ENCODE measurements at places on chromosomes 4 and X.

DNA sequence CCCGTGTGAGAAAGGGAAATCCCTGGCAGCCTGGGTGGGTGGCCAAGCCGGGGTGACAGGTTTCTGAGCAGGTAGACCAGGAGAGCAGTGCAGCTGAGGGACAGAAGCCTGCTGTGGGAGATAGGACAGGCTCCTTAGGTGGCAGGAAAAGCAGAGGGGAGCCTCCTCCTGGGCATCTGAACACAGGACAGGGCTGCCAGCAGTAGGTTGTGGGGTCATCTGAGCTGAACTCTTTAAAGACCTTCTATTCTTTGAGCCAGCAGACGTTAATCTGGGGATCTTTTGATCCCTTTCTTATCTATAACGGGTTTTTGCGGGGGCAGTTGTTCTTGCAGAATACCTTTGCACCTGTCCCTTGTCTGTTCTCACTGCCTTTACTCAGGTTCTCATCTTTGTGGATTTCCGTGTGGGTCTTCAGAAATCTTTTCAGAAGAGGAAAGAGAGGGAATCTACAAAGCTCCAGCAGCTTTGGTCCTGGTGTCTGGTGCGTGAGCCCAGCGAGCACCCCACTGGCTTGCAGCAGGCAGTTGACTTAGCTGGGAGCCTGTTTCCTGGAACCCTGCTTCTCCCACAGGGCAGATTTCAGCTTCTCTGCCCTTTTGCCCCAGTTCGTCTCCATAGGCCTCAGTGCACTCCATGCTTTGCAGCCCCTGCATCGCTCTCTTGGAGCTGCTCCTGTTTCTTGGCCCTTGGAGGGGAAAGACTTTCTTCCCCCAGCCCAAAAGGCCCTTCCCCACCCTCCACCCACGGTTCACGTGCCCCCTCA lies 35.8 kb upstream of the TADA2B start:
- DNase-seq = no peak

GRCh38 chr4:147731580-147732517 lies at the start of gene ARHGAP10:
Gene ARHGAP10, plus strand, starts transcription at chr4:147732088. Its CDS starts 214 bp downstream, at chr4:147732302.
- DNase-seq = peak; percentile 58

DNA sequence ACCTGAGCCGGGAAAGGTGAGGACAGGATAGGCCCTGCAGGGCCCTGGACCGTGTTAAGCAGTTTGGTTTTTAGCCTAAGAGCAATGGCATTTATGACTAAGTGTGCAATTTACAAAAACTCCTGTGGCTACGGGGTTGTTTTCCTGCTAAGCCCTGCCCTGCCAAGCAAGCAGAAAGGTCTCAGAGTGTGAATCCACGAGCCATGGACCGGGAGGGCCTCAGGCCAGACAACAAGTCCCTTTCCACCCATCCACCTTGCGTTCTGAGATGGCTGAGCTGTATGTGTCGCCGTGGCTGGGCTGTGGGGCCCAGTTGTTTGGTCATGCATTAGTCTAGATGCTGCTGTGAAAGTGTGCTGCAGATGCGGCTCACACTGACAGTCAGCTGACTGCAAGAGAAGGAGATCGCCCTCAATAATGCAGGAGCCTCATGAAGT lies 33.9 kb upstream of the AFAP1 start:
- no peak for DNase-seq

DNA sequence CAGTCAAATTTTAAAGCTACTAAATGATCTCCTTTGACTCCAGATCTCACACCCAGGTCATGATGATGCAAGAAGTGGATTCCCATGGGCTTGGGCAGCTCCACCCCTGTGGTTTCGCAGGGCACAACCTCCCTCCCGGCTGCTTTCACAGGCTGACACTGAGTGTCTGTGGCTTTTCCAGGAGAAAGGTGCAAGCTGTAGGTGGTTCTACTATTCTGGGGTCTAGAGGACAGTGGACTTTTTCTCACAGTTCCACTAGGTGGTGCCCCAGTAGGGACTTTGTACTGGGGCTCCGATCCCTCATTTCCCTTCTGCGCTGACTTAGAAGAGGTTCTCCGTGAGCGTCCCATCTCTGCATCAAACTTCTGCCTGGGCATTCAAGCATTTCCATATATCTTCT lies 845.2 kb downstream of the PCDH18 start:
- DNase-seq = no peak

DNA sequence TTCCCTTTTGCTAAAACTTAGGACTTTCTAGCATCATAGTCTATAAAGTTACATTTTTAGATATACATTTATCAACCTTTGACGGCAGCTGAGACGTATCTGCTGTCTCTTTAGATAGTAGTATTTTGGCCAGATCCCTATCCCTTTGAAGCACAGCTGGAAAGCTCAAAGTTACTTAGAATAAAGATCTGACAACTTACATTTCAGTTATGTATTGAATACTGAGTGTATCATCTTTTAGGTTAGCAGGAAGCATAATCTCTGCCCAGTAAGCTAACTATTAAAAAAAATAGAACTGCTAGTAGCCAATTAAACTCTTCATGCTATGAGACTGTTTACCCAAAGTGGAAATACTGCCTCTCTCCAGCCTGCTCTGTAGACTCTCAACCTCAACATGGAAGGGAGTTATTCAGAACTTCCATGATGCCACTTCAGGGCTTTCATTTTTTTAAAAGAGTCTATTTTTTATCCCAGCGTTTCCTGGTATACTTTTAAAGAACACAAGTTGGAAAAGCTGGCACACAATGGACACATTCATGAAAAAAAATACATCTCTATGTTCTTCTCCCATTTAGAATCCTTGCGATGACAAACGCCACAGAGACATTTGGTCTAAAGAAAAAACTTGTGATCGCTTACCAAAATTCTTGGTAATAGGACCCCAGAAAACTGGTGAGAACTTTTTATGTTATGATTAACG lies 126.3 kb downstream of the PRSS12 start:
- no peak for DNase-seq

DNA sequence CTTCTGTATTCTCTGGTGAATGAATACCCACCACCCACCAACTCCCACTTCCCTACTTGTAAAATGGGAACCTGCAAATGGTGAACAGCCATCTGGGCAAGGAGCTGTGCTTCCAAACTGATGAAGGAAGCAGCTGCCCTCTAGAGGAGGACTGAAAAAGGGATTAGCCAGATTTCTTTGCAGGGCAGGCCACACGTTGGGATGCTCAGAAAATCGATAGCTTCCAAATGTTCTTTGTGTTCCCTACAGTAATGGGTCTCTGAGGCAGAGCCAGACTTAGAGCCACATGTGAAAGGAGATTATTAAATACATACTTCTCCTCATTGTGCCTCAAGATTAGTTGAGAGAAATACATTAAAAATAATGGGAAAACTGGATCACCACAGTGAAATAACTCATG lies 39.3 kb upstream of the LPAR4 start:
- peak; percentile 16 for DNase-seq

DNA sequence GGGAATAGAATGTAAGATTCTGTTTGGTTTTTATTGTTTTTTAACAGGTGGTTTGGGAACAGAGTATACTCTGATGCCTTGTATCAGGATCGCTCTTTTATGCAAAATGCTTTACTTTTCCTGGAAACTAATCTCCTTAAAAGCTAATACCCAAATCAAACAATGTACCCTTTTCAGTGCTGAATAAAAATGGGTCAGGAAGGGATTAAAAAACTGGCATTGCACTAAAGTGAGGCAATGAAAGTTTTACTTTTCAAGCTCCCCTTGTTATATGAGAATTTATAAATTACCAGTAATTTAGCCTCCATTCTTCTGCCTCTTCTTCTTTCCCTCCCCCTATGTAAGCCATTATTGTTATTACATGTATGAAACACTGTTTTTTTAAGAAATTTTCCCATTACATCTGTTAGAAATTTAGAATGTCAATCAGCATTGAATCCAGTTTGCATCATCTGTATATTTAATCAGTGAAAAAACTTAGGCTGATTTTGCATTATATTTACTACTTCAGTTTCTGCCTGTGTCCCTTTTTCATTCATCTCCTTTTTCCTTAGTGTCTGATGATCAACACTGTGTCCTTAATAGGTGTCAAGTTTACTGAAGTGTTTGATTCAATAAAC lies 89.7 kb upstream of the NPNT start:
- DNase-seq = no peak

DNA sequence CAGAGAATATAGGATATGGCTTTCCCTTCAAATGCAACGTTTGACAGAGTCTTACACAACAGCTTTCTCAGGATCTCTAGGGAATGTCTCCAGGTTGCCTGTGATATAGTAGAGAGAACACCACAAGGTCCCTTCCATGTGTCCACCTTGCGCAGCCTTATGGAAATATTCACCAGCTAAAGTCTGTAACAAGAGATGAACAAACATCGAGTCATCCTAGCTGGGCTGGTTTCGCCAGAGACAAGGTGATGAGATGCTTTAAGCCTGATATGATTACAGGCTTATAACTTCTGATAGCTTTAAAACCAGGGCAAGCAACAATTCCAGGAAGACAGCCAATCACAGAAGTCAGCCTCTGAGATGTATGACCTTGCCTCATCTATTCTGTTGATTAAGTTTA lies 83.8 kb downstream of the SEL1L3 start:
- DNase-seq = no peak

- no peak for DNase-seq
Observed at GRCh38 chrX:3268829-3269228, 77.6 kb downstream of the MXRA5 start.

DNA sequence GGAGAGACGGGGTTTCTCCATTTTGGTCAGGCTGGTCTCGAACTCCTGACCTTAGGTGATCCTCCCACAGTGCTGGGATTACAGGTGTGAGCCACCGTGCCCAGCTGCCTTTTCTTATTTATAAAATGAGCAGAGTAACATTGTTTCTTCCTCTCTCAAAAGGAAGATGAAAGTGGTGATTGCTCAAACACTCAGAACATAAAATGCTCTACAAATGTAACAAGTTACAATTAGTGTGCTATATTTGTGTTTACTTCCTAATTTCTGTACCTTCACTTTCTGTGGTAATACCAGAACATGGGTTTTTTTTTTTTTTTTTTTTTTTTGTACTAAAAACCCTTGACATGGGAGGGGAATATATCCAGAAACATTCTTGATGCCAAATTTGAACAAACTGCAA lies 197.9 kb downstream of the MGST2 start:
- no peak for DNase-seq

DNA sequence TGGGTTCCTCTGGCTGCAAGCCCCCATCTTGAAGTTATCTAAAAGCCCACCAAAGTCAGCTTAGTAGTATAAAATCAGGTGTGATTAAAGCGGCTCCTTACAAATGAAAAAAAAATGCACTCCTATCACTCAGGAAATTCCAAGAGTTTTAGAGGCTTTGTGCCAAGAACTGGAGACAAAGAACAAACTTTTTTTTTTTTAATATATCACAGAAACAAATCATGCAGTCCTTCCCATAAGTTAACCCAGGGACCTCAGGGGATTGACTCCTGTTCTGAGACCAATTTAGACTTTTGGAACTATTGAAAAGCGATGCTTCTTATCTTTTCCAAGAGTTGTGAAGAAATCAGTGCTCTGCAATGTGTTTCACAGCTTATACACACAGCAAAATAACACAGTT lies 53.6 kb downstream of the HHIP start:
- no peak for DNase-seq

GRCh38 chrX:120365968-120366367 lies 4.1 kb downstream of the ATP1B4 start:
- DNase-seq = no peak

GRCh38 chrX:47706575-47706974 lies 47.6 kb upstream of the UXT start:
- DNase-seq = no peak

DNA sequence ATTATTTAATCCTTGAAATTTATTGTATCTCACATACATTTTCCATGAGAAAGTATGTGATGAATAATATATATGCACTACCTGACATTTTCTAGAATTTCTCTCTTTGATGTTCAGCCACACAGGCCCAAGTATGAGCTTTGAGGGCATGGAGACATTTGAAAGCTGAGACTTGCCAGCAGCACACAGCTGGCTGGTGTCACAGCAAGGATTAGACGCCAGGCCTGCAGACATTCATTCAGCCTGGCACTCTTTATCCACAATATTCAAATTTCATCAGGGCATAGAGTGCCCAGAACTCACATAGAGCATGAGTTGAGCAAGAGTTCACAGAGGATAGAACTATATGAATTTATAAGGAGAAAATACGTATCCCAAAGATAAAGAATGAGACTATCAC lies 74.0 kb downstream of the GRIA2 start:
- no peak for DNase-seq

DNA sequence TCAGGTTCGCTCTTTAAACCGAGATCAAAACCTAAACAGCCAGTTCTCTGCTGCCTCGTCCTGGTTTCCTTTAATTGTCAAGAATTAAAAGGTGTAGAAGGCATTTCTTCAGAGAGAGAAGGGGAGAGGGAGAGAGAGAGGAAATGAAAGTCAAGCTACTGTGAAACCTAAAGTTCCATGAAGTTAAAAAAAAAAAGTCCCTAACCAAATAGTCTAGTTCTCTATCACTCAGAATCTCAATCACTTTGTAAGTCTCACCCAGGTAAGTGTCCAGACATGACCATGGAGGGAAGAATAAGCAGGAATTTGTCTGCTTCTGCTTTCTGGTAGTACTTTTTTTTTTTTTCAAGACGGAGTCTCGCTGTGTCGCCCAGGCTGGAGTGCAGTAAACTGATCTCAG lies 18.8 kb upstream of the SMIM14 start:
- DNase-seq = no peak

DNA sequence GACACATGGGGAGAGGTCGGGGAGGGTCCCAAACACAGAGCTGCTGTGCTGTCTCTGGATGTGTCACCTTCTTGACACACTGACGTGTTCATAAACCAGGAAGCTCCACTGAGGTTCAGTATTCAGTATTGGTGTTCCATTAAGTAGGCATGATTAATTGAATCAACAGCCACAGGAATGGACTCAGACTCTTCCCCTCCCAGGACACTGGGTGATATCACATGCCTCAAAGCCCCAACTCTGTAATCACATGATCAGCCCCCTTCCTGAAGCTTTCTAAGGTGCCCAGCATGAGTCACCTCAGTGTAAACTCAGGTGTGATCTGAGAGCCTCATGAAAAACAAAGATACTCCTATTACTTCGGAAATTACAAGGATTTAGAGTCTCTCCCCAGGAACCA lies 21.1 kb upstream of the HNRNPD start:
- DNase-seq = no peak

- no peak for DNase-seq
Observed at GRCh38 chr4:111905511-111905910, 239.7 kb upstream of the FAM241A start.

DNA sequence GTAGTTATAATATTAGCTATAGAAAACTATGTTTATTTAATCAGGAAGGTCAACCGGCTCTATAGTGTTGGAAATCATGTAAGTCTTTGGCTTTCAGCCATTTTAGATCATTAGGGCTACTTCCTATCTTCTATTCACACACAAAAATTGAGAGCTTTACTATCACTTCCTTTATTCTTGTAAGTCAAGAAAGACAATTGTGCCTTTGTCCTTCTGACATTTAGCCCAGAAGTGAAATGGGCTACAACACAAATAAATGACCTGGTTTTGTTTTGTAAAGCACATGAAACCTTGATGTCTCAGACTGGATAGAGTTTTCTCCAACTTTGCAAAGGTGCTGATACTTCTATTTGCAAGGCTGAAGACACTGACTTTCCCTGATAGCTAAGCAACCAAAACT lies 122.4 kb upstream of the ACSL4 start:
- DNase-seq = no peak
